ENCODE measurements at places on chromosomes 6 and 20.
A peak's percentile ranks its signal among the peaks of the same experiment; 100 is the strongest.

GRCh38 chr6:126071000-126071647 lies 84.8 kb downstream of the TRMT11 start:
- DNase-seq = no peak

- DNase-seq = no peak
Observed at GRCh38 chr6:14919038-14919670, 326.7 kb upstream of the JARID2 start.

GRCh38 chr6:36099869-36100483 lies 30.3 kb upstream of the MAPK13 start:
- DNase-seq = no peak

DNA sequence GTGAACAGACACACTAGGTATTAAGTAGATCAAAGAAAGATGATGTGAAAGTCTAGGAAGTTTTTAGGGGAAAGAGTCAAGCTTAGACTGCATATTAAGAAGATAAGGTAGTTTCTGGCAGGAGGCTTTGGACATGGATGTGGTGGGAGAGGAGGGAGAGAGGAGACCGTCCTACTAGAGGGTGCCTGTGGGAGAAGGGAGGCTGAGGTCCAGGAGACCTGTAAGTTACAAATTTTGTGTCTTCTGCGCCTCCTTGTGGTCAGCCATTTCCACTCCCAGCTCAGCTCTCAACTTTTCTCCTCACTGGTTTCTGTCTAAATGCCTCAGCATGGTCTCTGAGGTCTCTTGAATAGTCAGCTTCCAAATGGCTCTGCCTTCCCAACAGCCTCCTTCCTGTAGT lies 193.5 kb downstream of the UNC5CL start:
- DNase-seq = peak; percentile 34

DNA sequence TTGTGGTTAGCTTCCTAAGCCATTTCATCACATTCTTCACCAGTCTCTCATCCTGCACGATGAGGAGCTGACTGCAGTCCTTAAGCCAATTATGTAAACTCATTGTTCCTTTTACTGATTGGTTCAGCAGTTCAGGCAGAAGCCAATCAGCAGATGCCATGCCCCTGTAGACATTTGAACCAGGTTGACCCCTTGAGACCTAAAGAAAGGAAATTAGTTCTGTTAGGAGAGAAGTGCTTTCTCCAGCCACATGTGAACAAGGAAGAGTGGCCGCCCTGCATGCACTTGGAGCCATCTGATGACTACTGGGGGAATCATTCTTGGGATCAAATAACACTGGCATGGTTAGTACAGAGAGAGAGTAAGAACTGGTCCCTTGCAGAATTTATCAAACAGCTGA lies 535.2 kb upstream of the ID4 start:
- peak; percentile 0 for DNase-seq

DNA sequence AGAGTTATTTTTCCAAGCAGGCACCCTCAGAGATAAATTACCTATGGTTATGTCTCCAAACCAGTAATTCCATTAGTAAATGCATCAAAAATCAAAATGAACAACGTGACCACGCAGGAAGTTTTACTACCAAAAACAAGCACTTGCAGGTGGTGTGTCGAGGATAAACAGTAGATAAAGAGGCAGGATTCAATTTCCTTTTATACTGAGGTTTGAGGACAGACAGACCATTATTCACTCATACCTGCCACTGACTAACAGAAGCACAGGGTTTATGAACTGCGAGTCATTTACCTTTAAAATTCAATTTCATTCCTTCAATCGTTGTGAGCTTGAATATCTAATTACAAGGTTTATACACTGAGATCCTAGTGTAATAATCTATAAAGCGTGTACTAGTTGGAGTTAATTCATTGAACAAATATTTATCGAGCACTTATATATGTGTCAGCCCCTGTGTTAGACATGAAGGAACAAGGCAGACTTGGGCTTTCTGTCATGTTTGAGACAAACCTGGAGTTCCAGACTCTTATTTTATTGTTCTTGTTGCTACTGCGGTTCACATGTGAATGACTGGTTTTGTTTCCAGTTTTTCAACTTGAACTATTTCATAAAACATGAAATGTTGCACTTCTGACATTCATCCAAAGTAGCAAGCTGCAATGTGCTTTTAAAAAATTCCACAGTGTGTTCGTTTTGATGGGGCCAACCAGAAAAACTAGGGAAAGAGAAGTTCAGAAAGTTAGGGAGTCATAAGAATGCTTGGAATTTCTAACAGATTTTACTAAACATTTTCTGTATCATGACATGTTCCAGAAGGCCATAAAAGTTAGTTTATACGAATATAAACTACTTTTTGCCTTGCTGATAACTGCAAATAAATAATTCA lies 205.6 kb downstream of the UST start:
- no peak for DNase-seq

DNA sequence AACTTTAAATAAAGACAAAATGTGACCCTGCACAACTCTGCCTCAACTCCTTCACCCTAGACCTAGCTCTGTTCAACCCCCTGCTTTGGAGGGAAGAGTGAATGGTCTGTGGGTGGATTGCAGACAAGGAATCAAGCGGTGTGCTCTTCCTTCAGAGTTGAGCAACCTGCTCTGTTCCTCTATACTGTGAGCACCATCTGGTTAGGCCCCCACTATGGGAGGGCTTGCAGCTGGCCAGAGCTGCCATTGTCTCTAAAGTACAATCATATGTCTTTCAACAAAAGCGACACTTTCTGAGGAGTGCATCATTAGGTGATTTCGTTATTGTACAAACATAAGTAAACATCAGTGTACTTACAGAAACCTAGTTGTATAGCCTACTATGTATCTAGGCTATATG lies 406.1 kb upstream of the MARCKS start:
- DNase-seq = no peak

GRCh38 chr6:116400328-116400727 lies 29.6 kb downstream of the DSE start:
- no peak for DNase-seq

- DNase-seq = no peak
Observed at GRCh38 chr6:141922898-141923297, 209.8 kb upstream of the GJE1 start.

DNA sequence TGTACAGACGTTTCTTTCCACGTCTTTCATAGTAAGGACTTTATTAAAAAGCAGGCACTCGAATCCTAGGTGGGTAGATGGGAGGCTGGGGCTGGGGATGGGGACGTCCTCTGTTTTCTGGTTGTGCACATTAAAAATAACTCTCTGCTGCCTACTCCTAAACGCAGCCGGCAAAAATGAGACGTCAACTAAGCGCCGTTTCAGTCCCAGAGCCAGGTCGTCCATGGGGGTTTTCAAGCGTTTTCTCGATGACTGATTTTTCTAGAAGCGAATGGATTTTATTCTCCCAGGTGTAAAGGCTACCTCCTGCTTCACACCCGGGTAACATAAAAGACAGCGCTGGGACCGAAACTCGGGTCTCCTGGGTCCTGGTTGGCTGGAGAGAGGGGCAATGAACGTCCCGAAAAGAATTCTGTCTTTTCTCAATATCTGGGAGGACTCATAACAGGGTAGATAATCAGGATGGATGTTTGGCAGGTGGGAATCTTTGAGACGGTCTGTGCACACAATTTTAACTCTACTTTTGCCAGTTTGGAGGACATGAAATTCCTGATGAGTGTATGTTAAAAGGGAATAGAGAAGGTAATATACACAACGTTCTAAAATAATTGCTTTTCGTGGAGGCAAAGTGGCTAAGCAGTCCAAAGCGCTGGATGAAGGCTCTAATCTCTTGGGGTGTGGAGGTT lies 25.2 kb downstream of the GPX6 start:
- DNase-seq = no peak

DNA sequence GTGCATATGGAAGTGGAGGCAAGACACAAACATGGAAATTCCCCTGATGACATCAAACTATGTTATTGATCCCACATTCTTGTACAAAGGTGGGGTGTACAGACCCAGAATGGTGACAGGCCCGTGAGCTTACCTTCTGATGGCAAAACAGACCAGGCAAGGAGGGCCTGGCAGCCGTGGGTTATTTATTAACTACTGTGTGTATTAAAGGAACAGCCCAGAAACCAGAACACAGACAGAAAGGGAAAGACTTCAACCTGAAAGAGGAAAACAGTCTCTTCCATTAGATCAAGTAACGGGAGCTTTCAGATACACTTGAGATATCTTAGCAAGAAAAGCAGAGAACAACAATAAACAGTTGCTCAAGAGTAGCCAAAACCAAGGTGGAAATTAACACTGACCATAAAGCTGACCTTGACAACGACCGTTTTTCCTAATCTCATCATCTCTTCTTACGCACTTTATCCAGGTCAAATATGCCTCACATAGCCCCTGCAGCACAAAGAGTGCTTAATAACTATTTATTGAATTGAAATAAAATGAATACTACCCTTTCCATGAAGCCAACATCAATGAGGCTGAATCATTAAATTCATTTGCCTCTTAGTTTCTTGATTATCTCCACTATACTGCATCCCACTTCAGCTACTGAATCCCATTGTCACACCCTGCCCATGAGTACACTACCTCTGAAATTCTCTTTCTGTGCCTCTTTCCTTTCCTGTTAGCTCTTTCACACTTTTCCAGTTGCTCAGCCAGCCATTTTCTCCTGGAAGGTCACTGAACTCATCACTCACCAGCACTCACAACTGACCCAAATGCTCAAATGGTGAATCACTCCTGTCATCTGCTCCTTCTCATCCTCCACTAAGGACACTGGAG lies 67.4 kb downstream of the MOXD1 start:
- peak; percentile 88 for DNase-seq

GRCh38 chr6:160261991-160262680 lies 3.5 kb upstream of the SLC22A2 start:
- DNase-seq = no peak

DNA sequence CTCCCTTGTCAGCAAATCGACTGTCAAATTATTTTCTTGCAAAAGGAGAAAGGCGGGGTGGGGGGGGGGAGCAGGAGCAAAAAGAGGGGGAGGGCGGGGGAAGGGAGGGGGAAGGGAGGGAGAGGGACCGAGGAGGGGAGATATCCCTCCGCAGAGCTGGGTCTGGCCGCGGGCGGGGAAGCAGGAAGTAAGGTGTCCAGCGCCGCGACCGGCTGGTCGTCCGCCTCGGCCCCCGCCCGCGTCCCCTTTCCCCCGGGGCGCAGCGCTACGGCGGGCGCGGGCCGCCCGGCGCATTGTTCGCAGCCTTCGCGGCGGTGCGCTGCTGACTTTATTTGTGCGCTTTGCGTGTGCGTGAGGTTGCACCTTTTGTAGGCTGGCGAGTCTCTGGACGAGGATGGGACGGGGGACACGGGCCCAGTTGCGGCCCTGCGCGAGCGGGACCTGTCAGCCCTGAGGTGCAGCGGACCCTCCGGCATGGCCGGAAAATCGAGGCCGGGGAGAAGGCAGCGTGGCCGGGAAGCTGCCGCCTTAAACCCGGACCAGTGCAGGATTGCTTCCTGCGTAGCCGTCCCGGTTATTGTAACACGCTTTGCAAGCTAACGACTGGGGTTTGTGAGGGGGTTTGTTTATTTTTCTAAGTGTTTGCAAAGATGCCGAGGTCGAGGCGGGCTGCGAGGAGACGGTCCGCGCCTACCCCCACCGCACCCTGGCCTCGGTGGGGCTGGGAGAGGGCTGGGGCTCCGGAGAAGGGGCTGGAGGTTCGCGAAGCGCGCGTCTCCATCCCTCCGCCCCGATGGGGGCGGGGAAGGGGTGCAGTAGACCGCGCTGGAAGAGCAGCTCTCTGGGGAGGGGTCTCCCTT lies 675 bp upstream of the TRERF1 start:
- DNase-seq = peak; percentile 87

All from RKO (cell line).